ENCODE measurements at places on chromosomes 1 and 21. TPM values are rescaled to one million over a fixed set of nuclear protein-coding genes. Genes with fewer than 3 reads are reported as not detected.

GRCh38 chr1:157108448-157108847 is 8.8 kb upstream of the ETV3L start:
- no peak overlapping the region for H3K4me3 ChIP-seq
- no peaks in the 10 kb centered on the region for H3K4me1 ChIP-seq
- H3K27me3 ChIP-seq: peaks cover 50% of the 10 kb centered on the region
- no peak overlapping the region for H3K27ac ChIP-seq
- no peaks in the 10 kb centered on the region for H3K36me3 ChIP-seq

DNA sequence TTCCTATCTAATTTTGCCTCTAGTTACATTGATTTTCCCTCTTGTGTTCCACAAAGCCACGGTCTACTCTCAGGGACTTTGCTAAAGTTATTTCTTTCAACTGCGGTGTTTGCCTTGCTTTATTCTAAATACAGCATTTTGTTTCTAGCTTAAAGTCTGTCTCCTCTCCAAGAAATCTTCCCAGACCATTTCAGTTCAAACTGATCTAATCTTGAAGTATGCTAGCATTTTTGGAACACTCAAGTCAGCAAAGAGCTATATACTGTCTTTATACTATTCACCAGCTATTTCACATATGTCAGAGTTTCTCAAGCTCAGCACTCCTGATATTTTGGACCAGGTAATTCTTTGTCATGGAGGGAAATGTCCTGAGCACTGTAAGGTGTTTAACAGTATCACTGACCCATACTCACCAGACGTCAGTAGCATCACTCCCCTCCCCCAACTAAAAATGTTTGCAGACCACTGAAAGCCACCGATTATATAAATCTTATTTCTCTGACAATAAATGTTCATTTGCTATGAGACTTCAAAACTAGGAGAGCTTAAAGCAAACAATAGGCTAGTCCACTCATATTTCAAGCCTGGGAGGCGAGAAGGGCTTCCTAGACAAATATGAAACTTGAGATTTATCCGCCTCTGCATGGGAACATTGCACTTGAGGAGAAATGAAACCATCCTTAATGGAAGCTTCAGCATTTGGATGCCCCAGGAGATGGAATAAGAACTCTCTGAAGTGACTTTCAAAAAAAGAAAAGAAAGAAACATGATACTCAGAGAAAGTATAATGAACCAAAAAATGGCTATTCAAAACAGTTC is 81.1 kb downstream of the KIAA0319L start:
- no peak overlapping the region for H3K4me3 ChIP-seq
- H3K27ac ChIP-seq: no peak overlapping the region
- DNase-seq: no peak
- H3K36me3 ChIP-seq: no peaks in the 10 kb centered on the region

GRCh38 chr1:156461781-156462647 is 38.6 kb downstream of the MEF2D start:
- H3K4me3 ChIP-seq: no peak overlapping the region
- peaks cover 16% of the 10 kb centered on the region for H3K4me1 ChIP-seq
- peak overlapping the region; percentile 35 for H3K27ac ChIP-seq
- no peaks in the 10 kb centered on the region for H3K27me3 ChIP-seq
- DNase-seq: no peak
- H3K36me3 ChIP-seq: no peaks in the 10 kb centered on the region

DNA sequence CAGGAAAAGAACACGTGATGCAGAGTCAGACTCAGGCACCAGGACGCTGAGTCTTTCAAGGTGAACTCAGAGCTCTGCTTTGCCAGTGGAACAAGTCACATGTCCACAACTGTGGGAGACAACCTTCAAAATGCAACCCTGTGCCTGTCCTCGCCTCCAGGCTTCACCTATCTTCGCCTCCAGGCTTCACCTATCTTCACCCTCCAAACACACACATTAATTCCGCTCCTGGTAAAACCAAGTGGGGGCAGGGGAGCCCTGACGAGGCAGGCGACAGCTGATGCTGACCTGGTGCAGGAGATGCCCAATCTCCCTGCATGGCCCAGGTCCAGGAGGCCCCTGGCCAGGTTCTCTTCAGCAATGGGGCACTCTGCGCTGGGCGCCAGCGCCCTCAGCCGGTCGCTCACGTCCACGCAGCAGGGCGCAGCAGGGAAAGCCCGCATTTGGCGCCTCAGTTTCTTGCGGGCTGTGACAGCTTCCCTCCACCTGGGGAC is 28.0 kb upstream of the LSS start:
- peaks cover 4% of the 10 kb centered on the region for H3K36me3 ChIP-seq
- no peaks in the 10 kb centered on the region for H3K4me1 ChIP-seq
- H3K27ac ChIP-seq: no peak overlapping the region
- H3K27me3 ChIP-seq: no peaks in the 10 kb centered on the region
- no peak overlapping the region for H3K4me3 ChIP-seq

- H3K36me3 ChIP-seq: no peaks in the 10 kb centered on the region
- H3K4me1 ChIP-seq: peaks cover 10% of the 10 kb centered on the region
- H3K27me3 ChIP-seq: no peaks in the 10 kb centered on the region
- no peak overlapping the region for H3K27ac ChIP-seq
Measured at GRCh38 chr1:162371611-162372010, 5.0 kb downstream of the SPATA46 start.

DNA sequence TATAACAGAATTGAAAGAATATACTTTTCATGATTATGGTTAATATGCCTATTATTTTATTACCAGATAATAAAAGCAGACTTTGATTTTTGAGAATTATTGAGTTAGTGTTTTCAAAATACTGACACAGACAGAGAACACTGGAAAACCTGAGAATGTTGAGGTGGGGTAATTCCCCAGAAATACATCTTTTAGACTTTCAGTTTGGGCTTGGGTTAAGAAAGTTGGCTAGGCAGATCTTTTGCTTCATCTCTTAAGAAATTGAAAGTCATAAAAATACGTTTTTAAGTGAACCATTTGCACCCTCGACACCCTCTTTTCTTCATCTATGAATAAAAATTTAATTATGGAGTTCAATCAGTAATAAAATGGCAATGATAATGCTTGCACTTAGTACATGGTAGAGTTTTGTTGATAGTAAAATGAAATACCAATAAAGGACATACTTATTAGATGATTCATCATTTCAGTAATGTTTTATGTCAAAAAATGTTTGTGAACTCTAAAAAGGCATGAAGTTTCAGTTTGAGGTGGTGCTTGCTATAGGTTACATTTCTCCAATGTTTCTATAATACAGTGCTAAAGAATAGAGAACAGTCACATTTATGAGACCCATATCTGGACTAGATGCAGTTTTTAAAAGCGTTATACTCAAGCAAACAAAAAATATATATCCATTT is 1.9 kb upstream of the SAMSN1 start:
- H3K36me3 ChIP-seq: no peaks in the 10 kb centered on the region
- H3K4me3 ChIP-seq: no peak overlapping the region
- DNase-seq: no peak
- no peaks in the 10 kb centered on the region for H3K4me1 ChIP-seq

GRCh38 chr1:18582890-18583289 is 47.8 kb upstream of the PAX7 start:
- no peak overlapping the region for H3K27ac ChIP-seq
- H3K4me1 ChIP-seq: no peaks in the 10 kb centered on the region
- no peaks in the 10 kb centered on the region for H3K36me3 ChIP-seq

DNA sequence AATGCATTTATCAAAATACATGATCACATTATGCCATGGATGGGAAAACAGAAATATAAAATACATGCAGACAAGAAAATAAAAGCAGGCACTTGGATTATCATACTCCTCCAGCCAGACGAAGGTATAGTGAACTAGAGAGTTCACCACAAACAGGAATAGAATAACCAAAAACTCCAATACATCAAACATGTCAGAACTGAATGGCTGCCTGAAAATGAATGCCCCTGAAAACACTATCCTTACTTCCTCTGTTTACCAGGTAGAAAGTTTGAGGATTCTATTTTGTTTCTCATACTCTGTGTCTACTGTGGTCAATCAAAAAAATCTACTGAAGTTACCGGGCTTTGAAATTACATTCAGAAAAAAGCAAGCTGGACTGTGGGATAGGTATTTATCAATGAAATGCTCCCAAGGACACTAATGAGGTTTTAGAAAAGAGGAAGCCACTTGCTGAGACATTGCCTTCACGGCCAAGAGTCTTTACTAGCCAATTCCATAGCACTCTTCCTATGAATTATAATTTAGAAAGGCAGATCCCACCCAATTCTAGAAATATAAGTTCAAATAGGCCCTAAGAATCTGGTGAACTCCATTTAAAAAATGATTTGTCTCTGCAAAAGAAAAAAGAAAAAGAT is 197.7 kb downstream of the SMYD3 start:
- no peaks in the 10 kb centered on the region for H3K36me3 ChIP-seq
- no peaks in the 10 kb centered on the region for H3K27me3 ChIP-seq
- DNase-seq: no peak
- H3K4me3 ChIP-seq: no peak overlapping the region

GRCh38 chr1:67211589-67212563 is 45.6 kb downstream of the IL23R start:
- no peaks in the 10 kb centered on the region for H3K4me1 ChIP-seq
- H3K4me3 ChIP-seq: no peak overlapping the region
- DNase-seq: no peak
- no peaks in the 10 kb centered on the region for H3K27me3 ChIP-seq

DNA sequence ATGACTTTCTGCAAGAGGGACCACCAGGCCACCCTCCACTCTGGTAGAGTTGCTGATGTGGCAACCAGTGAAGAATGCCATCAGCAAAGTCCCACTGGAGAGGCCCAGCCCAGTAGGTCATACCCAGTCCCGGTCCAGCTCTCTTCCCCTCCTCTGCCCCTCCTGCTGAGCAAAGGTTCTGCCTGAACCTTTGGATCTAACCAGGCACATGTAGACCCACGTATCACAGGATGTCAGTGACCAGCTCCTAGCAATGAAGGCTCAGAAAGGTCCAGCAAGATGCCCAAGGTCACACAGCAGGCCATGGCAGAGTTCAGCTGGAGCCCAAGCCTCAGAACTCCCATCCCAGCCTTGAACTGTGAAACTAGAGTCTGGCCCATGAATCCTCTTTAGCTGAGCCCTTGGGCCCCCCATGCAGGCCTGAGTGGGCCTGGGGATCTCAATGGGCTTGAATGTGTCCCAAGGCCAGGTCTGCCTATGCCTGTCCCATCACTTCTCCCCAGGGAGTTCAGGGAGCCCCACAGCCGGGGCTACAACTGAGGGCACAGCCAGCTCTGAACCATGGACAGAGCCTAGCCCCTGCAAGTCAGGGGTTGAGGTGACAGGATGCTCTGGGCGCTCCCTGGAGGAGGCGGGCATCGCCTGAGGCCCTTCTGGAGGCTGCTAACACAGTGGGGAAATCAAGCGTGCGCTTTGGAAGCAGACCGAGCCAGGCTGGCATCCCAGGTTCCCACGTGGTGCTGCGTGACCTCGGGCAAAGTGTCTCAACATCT is 21.4 kb upstream of the PADI1 start:
- no peaks in the 10 kb centered on the region for H3K4me1 ChIP-seq
- H3K27ac ChIP-seq: no peak overlapping the region
- no peaks in the 10 kb centered on the region for H3K36me3 ChIP-seq
- H3K4me3 ChIP-seq: no peak overlapping the region
- no peaks in the 10 kb centered on the region for H3K27me3 ChIP-seq

- no peaks in the 10 kb centered on the region for H3K27me3 ChIP-seq
- no peak overlapping the region for H3K4me3 ChIP-seq
- no peak for DNase-seq
- peaks cover 98% of the 10 kb centered on the region for H3K4me1 ChIP-seq
- no peaks in the 10 kb centered on the region for H3K36me3 ChIP-seq
Measured at GRCh38 chr1:158002022-158002630, 8.7 kb downstream of the KIRREL1 start.

GRCh38 chr1:74690909-74691308 is 17.3 kb upstream of the ERICH3 start:
- H3K4me1 ChIP-seq: no peaks in the 10 kb centered on the region
- no peak overlapping the region for H3K4me3 ChIP-seq
- no peaks in the 10 kb centered on the region for H3K27me3 ChIP-seq
- no peak overlapping the region for H3K27ac ChIP-seq
- DNase-seq: no peak

DNA sequence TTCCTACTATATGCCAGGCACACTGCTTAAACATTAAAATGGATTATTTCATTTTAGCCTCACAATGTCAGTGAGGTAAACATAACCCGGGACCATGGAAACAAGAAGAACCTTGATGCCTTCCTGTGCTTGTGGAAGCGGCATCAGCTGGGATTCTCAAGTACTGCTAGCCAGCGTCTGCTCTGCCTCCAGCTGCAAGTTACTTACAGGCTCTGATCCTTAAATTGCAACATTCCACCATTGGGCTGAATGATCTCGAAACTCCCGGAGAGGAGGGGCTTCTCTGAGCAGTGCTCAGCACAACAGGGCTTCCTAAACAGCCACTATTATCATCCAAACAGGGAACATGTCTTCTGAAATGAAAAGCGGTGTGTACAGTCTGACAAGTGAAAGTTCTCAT is 6.7 kb upstream of the MAN1C1 start:
- H3K4me3 ChIP-seq: no peak overlapping the region
- no peaks in the 10 kb centered on the region for H3K27me3 ChIP-seq
- H3K36me3 ChIP-seq: no peaks in the 10 kb centered on the region
- DNase-seq: no peak
- no peak overlapping the region for H3K27ac ChIP-seq

DNA sequence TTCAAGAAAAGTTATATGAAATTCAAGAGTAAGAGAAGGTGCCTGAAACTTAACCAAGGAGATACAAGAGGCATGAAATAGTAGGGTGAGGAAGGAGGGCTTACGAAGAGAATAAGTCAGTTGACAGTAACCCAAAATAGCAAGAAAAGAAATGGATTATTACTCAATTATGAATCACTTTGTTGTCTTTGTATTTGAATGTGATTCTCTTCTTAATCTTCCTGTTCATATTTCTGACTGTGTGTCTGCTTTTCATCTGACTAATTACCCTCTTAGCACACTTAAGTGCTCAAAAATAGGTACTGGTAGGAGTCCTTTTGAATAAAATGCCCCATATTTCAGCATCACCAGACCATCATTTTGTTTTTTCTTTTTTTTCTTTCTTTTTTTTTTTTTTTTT is 39.4 kb downstream of the GLMN start:
- no peak for DNase-seq
- no peak overlapping the region for H3K27ac ChIP-seq
- no peaks in the 10 kb centered on the region for H3K27me3 ChIP-seq
- H3K4me3 ChIP-seq: no peak overlapping the region

DNA sequence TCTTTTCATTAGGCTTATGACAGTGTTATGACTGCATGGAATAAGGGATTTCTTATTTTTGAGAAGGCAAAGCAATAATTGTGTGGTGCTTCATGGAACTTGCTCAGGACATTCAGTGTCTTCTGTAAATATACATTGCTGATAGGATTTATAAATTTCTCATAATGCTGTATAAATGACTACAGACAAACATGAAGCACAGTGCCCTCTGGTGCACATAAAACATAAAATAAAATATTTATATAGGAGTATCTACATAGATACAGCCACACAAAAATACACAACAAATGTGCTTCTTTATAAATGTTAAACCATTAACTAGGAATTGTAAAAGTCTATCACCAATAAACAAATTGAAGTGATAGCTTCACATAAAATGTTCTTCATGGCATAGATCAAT is 24.1 kb downstream of the BRINP3 start:
- no peak overlapping the region for H3K4me3 ChIP-seq
- H3K36me3 ChIP-seq: no peaks in the 10 kb centered on the region
- no peaks in the 10 kb centered on the region for H3K27me3 ChIP-seq
- H3K4me1 ChIP-seq: no peaks in the 10 kb centered on the region
- no peak overlapping the region for H3K27ac ChIP-seq

Gene SLC30A10
- total RNA-seq: not detected

Gene CLCA1
- not detected for total RNA-seq

Gene NUP210L
- under 0.01 TPM for total RNA-seq

Gene S100A3
- total RNA-seq: 1.1 TPM

Gene TMEM269
- not detected for total RNA-seq

Gene CD1B
- not detected for total RNA-seq

Gene TMEM54
- 13.1 TPM for total RNA-seq

Gene ARHGAP29
- 50.2 TPM for total RNA-seq

Gene TSEN15
- 36.5 TPM for total RNA-seq
